Cardiac fibroblast (primary cell): ENCODE measurements at places on chromosomes 2 and 18.

DNA sequence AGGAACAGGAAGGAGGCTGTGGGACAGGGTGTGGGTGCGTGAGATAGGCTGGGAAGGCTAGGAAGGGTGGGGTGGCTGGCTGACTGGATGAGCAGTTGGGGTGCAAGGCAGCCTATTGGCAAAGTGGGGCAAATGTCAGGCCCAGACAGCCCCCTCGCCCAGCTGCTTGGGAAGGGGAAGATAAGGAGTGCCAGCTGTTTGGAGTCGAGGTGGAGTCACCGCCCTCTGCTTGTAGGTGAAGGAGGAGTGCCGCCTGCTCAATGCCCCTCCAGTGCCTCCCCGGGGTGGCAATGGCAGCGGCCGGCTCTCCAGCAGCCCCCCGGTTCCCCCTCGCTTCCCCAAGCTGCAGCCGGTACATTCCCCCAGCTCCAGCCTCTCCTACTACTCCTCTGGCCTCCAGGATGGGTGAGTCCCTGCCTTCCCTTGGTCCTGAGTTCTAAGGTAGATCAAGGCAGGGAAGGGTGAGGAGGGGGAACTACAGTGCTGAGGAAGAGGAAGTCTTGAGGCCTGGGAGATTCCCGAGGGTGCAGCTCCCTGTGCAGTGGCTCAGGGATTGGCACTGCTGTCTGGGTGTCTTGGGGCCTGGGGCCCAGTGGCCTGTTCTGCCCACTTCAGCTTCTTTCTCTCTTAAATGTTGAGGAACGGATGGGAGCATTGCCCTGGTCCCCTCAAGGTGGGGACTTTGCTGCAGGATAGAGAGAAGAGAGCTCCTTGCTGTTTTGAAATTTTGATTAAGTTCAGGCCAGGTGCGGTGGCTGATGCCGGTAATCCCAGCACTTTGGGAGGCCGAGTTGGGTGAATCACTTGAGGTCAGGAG is 13.3 kb downstream of the GAREM2 start:
- DNase-seq: no peak

- peak; percentile 36 for DNase-seq
These were observed 5.4 kb downstream of the MPPE1 start for GRCh38 chr18:11902522-11903292.

GRCh38 chr2:233486778-233487552 is 79.6 kb downstream of the USP40 start:
- peak; percentile 70 for DNase-seq

DNA sequence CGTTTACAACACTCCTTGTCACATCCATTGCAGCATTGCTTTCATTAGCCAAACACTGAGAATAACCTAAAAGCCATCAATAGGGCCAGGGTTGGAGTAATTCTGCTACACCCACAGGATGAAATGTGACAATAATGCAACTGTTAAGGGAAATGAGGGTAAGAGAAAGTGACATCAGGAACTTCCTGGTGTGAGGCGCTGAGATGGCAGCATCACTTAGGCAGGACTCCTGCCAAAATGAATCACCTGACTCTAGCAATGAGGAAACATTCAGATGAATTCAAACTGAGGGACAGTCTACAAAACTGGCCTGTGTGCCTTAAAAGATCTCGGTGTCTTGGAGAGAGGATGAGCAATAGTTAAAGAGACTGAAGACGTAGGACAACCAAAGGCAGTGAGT is 115.6 kb upstream of the AGAP1 start:
- no peak for DNase-seq

GRCh38 chr2:128577141-128577930 is 258.7 kb upstream of the HS6ST1 start:
- DNase-seq: no peak

DNA sequence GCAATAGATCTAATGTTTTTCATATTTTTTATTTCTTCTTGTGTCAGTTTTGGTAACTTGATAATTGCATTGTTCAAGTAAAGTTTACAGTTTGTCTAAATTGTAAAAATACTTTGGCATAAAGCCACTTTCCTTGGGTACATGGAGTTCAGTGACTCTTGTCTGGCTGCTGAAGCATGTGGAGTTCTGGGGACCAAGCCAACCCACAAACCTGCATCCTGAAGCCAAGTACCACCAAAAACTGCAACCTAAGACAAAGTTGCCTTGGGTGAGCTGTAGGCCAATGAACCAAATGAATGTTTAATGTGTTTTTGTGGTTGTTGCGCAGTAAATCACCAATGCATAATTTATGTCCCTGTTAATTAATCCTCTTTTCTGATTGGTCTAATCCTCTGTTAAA is 872.6 kb downstream of the BCL11A start:
- DNase-seq: no peak

GRCh38 chr18:32332708-32333107 is 138.0 kb downstream of the GAREM1 start:
- no peak for DNase-seq

DNA sequence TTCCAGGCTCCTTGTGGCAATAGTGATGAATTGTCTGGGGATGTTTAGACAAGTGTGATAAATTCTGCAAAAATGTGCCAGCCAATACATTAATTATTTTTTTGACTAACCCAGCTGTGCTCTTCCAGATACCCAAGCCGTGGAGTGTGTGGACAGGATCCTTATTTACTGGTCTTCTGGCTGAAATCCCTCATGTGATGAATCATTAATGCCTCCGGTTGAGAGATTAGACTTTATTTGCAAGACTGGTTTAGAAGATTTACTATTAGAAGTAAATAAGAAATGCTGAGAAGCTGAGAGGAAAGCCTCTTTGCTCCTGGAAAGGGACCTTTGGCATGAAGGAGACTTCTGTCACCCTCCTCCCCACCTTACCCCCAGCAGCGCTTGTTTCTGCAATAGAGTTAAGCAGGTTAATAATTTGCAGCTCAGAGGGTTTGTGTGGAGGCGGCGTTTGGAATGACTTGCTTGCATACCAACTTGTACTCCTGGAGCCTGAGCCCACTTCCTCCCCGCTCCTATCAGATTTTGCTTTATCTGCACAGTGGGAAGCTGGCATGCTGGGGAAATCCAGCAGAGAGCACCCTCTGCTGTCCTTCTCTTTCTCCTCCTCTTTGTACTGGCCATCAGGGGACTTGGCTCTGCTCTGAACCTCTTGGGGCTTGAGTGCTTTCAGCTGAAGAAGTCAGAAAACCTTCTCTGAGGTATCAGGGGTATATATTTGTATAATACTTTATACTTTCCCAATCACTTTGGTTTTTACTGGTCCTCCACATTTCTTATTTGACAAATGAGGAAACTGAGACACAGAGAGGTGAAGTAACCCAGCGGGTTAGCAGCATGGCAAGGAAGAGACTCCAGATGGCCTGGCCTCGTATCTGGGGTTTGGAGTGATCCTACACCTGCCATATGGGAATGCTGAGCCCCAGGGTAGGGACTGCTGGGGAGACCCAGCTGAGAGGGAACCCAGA is 16.3 kb downstream of the SLC3A1 start:
- DNase-seq: peak; percentile 73

GRCh38 chr2:147092266-147092665 is 752.6 kb upstream of the ACVR2A start:
- no peak for DNase-seq

GRCh38 chr18:39960550-39960949 is 1994.5 kb upstream of the PIK3C3 start:
- DNase-seq: no peak

- DNase-seq: peak; percentile 92
These were observed 3.3 kb upstream of the ACTR3 start for GRCh38 chr2:113886479-113887008.

DNA sequence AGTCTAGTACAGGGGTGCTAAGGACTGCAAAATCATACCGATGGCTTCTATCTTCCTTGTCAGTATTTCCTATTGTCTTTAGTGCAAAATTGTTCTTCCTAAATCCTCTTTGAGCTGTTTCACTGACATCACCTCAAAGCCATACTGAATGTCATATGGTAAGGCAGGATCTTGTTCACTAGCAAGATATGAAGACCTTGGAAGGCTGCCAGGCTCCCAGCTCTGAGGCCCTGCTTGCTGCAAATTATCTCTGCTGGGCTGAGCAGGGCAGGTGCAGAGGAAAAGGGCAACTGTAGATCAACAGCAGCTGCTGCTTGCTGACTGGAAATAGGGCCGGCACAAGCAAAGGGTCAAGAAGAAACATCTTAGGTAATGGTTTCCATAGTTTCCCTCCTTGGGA is 58.2 kb downstream of the PMAIP1 start:
- DNase-seq: peak; percentile 51

DNA sequence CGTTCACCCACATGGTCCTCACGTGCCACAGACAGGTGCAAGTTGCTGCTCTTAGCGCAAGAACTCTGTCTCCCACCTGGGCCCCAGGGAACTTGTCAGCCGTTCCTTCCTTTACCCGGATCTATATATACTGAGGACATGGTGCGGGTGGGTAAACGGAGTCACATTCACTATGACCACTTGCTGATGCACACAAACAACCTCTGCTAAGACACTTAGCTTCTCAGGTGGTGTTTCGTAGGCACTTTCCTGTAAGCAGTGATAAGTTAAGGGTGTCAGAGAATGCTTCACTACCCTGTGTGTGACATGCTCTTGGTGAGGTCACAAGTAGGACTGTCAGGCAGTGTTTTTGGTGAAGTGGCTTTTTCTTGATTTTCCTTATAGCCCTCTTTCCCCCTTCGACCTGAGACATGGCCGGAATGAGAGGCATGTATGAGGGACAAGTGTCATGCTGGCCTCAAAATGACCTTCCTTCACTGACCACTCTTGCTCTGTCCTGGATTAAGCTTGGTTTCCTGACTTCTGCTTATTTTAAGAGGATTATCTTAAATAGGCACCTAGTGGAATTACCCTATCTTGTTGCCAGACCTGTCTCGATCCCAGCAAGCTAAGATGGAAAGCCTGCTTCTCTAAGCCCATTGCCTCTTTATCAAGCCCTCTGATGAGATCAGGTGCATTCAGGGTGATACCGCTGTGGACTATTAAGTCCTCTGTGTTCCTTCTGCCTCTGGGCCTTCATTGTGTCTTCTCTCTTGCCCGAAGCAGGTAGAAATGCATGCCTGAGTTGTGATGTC is 97.1 kb upstream of the CELF4 start:
- DNase-seq: no peak
